ENCODE measurements at places on chromosomes 7 and 10.

- DNase-seq = no peak
These were observed 187.7 kb downstream of the JAZF1 start for GRCh38 chr7:27992755-27993493.

GRCh38 chr7:94080551-94080950 lies 76.4 kb upstream of the BET1 start:
- no peak for DNase-seq

- DNase-seq = no peak
These were observed 98.0 kb downstream of the MAD1L1 start for GRCh38 chr7:2134740-2135139.

DNA sequence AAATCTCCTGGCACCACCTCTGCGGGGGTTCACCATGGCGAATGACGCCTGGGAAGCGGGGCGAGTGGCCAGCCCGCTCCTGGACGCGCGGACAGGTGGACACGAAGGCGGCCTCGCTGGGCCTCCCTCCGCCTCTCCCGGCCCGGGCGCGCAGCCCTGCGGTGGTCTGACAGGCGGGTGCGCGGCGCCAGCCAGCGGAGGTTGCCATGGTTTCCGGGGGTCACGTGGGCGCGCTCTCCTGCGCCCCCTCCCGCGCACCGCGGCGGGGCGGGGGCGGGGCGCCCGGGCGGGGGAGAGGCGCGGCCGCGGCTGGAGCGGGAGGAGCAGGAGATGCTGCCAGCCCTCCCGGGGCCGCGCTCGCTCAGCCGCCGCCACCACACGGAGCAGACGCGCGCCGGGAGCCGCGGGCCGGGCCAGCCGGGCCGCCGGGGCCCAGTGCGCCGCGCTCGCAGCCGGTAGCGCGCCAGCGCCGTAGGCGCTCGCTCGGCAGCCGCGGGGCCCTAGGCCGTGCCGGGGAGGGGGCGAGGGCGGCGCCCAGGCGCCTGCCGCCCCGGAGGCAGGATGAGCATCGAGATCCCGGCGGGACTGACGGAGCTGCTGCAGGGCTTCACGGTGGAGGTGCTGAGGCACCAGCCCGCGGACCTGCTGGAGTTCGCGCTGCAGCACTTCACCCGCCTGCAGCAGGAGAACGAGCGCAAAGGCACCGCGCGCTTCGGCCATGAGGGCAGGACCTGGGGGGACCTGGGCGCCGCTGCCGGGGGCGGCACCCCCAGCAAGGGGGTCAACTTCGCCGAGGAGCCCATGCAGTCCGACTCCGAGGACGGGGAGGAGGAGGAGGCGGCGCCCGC lies at the start of gene PRKAR2B:
Gene PRKAR2B, plus strand, starts transcription at position 359 of the 848 bp plus-strand sequence. Its CDS starts 203 bp downstream, at position 562.
- peak; percentile 51 for DNase-seq

- no peak for DNase-seq
These were observed 25.2 kb downstream of the ASZ1 start for GRCh38 chr7:117402109-117402508.

DNA sequence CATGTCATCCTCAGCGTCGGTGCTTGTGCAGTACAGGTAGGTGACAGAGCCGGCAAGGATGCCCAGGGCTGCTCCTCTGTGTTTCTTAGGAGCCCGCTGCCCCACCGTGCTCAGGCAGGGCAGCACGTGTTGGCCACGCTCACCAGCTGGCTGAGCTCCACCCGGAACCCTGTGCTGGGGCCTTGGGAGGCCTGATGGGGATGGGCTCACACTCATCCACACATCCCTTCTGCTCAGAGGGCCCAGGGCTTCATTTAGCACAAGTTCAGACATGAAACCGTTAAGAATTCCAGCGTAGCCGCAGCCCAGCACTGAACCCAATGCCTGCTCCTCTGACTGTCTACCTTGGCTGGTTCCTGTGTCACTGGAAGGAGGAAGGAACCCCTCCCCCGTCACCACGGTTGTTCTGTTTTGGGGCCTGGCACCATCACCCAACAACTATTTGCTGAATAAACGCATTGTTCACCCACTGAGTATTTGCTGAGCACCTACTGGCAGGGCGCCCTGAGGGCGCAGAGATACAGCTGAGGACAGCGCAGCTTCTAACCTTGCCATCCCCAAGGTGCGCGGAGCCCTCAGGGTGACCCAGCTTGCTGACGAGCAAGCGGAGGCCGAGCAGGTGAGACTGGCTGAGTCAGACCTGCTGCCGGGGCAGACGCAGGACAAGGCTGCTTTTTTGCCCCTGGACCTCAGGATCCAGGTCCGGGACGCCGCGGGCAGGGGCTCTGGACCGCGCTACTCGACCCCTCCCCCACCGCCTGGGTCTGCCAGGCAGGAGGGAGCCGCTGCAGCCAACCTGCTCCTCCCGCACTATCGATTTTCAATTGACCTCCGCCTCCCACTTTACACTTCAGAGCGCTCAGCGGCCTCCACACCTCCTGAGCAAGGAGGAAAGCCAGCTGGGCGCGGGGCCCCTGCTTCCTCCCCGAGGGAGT lies 50.6 kb upstream of the RET start:
- no peak for DNase-seq
